ENCODE measurements at places on chromosomes 5 and 9. TPM values are rescaled to one million over a fixed set of nuclear protein-coding genes. Genes with fewer than 3 reads are reported as not detected.

RPL7A gene
- 1,498 TPM for total RNA-seq

ZFP62 gene
- 23.9 TPM for total RNA-seq

FNIP1 gene
- total RNA-seq: 20.9 TPM

FAM78A gene
- total RNA-seq: 0.37 TPM

CCNO gene
- 13.3 TPM for total RNA-seq

SPATA31C1 gene
- total RNA-seq: not detected

DOK3 gene
- total RNA-seq: 7.1 TPM

Measured in pancreas (tissue), 10 donors.